ENCODE measurements at places on chromosomes 3 and 15.

DNA sequence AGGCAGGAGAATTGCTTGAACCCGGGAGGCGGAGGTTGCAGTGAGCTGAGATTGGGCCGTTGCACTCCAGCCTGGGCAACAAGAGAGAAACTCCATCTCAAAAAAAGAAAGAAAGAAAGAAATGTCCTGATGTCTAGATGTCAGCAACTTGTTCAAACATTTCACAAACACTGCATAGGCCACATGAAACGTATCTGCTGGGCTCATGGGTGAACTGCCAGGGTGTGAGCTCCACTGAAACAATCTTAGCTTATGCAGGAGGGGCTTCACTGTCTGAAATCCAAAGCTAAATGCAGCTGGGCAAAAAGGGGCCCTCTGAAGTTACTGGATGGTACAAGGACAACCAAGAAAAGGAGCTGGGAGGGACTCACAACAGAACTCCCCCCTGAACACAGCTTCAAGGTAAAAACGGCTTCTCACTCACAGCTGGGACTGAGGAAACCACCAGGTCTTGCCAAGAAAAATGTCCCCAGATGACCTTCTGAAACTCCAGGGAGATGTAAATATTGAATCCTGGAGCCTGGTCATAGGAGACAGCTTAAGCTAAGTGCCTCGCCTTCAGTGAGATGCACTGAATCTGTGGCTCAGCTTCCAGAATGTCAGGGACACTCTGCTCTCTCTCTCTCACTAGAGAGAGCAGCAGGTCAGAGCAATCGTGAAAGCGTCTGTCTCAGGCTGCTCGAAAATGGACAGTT is 31.9 kb downstream of the SEC61A1 start:
- no peak for DNase-seq

DNA sequence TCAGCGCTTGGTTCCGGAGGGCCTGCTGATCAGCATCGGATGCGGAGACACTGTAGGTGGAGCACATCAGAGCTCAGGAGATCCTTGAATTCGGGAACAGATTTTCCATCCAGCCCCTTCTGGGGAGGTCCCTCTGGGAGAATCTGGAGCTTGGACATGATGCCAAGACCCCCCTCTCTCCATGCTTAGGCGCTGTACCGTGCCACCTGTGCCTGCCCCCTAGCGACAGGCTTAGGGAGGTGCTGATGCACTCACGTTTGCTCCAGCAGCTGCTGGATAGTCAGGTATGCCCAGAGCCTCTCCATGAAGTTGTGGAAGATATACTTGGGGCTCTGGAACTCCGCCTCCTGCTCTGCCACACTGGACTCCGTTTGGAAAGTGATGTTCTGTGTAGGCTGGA is 9.7 kb downstream of the ITIH4 start:
- DNase-seq = peak; percentile 53

DNA sequence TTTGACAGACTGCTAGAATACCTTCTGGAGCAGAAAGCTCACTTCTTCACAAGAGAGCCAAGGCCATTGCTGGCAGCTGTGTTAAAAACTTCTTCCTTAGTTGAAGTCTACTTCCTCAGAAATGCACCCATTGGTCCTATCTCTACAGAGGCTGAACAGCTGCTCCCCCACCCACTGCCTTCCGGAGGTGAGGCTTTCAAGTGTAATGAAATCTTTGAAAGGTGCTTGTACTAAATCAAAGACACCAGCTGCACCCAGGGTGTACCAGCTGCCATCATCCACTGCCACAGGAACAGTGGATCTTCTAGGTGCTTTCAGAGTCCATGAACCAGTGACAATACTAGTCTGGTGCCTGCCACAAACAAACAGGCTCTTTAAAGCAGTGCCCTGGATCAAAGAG is 26.4 kb upstream of the HERC1 start:
- peak; percentile 53 for DNase-seq

DNA sequence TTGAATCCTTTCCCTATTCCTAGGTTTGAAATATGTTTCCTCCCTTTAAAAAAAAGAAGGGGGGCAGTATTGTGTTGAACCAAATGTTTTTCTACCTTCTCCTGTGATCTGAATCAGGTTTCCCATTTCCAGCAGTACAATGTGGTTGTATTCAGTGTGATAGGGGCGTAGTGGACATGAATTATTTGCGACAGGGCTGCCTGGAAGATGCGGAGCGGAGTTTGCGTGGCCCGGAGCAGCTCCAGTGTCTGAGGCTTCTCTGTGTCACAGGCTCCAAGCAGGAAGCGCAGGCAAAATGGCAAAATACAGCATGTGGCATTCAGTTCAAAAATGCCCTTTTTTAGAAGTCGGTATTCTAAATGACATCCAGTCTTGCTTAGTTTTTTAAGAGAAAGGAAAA is 154.4 kb downstream of the PGPEP1L start:
- peak; percentile 89 for DNase-seq

- DNase-seq = no peak
Measured at GRCh38 chr15:76973906-76974305, 21.0 kb upstream of the PSTPIP1 start.

GRCh38 chr3:185959609-185960521 is 22.1 kb upstream of the TRA2B start:
- DNase-seq = no peak

DNA sequence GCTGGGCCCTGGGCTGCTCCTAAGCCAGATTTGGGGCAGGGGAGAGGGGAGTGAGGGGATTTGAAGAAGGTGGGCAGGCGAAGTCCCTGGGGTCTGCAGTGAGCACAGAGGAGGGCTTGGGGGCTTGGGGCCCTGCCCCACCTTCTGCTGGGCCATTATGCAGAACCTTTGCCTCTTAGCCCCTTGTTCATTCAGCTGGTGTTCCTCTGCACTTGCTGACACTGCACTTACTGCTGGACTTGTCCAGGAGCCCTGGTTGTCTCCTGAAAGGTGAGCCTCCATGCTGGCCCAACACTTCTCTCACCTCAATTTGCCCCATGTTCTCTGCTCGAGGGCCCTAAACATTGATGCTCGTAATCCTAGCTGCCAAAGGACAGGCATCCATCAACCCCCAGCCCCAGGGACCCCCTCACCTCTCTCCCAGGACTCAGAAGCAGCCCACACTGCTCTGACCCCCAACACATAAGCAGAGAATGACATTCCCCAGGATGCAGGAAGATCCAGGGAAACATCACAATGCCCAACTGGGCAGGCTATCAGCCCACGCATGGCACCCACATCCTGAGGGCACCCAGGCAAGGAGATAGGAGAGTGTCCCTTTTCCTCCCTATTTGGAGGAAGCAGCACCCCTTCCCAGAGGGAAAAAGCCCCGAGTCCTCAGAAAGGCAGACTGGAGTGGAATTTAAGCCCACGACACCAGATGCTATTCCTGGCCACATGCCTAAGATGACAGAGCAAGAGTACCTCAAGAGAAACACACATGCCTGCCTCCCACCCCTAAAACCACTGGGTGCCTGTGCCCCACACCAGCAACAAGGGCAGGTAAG is 76.8 kb downstream of the ADCY5 start:
- no peak for DNase-seq

DNA sequence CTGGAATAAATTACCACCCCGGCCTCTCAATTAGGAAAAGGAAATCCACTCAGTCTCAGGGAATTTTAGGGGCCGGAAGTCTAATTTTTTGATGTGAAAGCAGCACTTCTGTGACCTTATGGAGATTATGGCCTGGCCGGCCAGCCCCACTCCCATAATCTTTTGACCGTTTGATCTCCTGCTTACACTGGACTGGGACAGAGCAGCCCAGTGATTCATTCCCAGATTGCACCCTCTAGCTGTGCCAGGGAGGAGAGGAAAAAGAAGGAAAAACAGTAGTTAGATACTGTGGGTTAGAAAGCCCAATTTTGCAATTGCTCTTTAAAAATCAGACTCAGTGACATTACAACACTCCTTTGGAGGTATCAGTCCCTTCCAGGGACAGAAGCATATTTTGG is 32.4 kb downstream of the GJD2 start:
- DNase-seq = no peak

- no peak for DNase-seq
Measured at GRCh38 chr3:140467796-140468315, 210.0 kb upstream of the TRIM42 start.

- no peak for DNase-seq
Measured at GRCh38 chr15:80247320-80247719, 4.7 kb downstream of the CTXND1 start.

GRCh38 chr15:88830016-88830415 is 26.8 kb downstream of the ACAN start:
- DNase-seq = no peak

DNA sequence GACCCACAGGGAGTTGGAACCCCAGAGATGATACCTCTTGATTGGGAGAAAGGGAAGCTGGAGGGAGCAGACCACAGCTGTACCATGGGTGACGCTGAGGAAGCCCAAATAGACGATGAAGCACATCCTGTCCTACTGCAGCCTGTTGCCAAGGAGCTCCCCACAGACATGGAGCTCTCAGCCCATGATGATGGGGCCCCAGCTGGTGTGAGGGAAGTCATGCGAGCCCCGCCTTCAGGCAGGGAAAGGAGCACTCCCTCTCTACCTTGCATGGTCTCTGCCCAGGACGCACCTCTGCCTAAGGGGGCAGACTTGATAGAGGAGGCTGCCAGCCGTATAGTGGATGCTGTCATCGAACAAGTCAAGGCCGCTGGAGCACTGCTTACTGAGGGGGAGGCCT is 201.1 kb downstream of the AKAP13 start:
- peak; percentile 38 for DNase-seq

DNA sequence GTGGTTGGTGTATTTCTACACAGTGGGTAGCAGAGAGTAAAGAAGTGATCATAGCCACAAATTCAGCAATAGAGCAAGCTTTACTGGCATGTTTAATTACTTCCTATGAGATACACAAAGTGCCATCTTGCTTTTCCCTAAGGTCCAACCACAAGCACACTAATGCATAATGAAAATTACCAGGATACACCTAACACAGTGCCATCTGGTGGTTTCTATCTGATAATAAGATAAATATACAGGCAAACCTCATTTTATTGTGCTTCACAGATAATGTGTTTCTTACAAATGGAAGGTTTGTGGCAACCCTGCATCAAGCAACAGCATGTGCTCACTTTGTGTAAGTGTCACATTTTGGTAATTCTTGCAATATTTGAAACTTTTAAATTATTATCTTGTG is 223.0 kb downstream of the NSUN3 start:
- DNase-seq = no peak

- no peak for DNase-seq
Measured at GRCh38 chr3:8518138-8518537, 16.5 kb downstream of the LMCD1 start.

DNA sequence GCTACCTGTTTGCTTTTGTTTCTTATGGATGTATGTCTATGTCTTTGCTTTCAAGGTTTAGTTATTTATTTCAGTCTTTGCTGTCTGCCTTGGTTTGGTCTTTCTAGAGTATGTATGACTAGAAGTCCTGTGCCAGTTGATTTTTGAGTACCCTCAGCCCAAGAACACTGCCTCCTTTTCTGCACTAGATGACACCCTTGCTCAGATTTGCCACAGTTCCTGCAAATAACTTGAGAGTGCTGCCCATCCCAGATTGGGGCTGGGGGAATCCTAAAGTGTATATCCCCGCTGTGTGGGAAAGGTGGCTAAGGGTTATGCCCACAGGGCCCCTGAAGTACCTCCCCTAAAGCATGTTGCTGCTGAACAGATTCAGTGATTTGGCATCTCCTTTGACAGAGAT is 32.0 kb downstream of the NLGN1 start:
- DNase-seq = no peak

DNA sequence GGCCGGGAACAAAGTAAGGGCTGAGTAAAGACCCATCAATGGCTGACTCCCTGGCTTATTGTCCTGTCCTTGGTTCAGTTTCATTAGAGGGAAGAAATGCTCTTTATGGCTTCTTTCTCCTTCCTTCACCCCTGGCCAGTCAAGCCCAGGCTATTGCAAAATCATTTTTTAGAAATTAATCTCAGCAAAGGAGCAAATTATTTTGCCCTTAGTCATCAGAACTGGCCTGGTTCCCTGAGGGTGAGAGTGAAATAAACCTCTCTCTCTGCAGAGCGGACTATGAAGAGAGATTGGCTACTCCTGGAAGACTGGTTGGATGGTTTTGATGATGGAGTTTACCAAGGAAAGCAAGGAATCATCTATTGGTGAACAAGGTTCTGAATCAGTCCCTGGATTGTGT is 52.7 kb upstream of the OXTR start:
- DNase-seq = no peak

DNA sequence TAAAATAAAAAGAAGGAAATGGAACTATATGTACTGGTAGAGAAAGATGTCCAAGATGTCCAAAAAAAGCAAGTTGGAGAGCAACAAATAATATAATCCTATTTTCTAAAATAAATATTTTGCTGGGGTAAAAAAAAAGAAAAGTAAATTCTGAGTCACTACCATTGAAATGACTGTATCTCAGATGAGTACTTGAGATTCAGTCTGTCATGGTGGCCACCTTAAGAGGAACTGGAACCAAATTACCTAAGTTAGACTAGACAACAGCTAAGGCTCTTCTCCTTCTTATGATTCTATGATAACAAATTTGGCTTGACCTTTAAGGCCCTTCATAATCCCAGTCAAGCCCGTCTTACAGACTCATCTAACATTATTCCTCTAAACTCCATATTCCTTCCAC is 270.6 kb upstream of the HES1 start:
- DNase-seq = peak; percentile 65

GRCh38 chr15:25903024-25903581 is 40.0 kb upstream of the ATP10A start:
- no peak for DNase-seq

DNA sequence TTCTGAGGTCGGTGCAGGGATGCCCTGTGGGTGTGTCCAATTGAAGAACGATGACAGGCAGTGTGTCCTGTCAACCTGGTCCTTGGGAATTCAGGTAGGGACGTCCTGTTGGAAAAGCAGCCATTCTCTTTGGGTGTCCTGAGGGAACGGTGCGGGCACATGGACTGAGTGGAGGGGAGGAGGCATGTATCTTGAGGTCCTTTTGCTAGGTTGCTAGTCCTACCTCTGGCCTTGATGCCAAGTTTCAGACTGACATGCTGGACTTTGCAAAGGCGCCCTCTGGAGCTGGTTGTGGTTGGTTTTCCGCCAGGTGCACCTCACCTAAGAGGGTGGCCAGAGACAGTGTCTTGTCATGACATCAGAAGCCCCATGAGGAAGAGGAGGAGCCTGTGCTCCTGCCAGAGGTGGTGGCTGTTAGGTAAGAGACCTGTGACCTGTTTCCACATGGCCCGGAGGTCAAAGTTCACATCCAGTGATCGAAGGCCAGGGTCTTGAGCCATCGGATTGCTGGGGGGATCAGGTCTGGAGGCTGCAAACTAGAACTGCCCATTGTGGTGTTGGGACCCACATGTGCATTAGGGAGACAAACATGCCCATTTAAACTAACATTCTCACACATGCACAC is 106.3 kb downstream of the SNRPN start:
- DNase-seq = no peak

DNA sequence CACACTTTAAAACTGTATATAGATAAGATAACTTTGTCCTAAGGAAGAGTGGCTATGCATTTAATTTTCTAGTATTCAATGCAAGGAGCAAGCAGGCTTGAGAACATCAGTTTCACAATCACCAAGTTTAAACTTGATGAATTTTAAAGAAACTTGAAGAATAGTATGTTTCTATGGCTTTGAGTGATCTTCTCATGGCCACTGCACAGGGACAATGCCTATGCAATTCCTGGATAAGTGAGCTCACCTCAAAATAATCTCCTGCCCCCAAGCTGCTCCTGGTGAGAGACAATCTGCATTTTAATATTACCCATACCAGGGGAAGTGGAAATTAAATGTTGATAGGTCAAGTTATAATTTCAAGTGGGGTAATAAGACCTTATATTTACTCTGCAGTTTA is 376.6 kb upstream of the CBLB start:
- DNase-seq = no peak
